ENCODE measurements at places on chromosomes 13 and 19. TPM values are rescaled to one million over a fixed set of nuclear protein-coding genes. Genes with fewer than 3 reads are reported as not detected.

Gene LGI4
- 3.3 TPM for polyA plus RNA-seq

DNA sequence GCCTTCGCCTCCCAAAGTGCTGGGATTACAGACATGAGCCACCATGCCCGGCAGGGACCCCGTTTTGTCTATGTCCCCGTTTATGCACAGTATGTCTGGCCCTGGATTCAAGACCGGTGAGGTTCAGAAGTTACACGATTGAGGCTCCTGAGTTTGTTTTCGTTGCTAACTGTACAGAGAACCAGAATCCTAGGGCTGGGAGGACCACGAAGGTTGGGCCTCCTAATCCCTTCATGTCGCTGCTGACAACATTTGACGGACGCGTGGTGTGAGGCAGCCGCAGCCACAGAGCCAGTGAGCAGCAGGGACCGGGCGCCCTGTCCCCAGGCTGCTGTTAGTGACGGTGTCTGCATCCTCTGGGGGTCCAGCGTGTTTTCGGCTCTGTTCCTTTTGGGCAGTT lies 91.4 kb downstream of the ATP11A start:
- DNase-seq = no peak

DNA sequence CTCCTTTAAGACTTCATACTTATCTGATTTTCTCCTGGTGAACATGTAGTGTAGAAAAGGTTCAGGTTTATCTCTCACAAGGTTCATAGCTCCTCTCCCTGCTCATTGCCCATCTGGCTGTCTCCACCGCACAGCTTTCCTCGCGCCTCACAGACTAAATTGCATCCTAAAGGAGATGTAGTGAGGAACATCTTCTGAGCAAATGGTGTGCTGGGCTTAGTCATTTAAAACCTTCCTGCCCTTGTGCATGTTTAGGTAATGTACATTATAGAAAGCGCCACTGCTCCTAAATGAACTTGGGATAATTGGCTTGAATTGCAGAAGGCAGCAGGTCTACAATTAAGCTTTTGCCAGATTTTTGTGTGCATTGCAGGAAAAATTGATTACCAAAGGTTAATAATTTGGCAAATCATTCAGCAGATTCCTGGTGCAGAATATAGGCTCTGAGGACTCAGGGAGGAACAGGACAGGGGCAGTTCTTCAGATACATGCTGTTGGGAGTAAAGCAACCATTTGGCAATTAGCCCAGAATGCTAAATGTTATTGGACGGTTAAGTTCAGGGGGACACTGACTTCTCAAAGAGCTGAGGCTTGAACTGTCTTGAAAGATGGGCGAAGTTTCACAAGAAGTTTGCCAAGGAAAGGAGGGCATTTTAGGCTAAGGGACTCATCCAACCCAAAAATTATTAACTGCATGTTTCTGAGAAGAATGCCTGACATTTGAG lies 108.4 kb upstream of the CLDN10 start:
- DNase-seq = no peak

- no peak for DNase-seq
These were observed 312.9 kb upstream of the SLITRK5 start for GRCh38 chr13:87358319-87358718.

- DNase-seq = no peak
These were observed 33.9 kb upstream of the TPT1 start for GRCh38 chr13:45374917-45375316.

Gene ATP4A
- polyA plus RNA-seq = not detected

- DNase-seq = no peak
These were observed 39.3 kb upstream of the RNF17 start for GRCh38 chr13:24724714-24725113.

DNA sequence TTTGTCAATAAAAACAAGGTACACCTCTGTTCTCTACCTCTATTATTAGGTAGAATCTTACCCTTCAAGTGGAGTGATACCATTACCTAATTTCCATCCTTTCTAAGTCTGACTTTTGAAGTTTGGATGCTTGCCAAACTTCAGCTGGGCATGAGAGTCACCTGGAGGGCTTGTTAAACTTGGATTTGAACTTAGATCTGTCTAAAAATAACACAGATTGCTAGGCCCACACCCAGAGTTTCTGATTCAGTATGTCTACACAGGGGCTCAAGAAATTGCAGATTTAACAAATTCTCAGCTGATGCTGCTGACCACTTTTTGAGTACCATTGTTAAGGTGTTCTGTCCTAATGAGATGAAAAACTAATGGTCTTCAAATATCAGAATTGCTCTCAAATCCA lies 512.2 kb downstream of the LMO7 start:
- DNase-seq = no peak

Gene DAPK3
- polyA plus RNA-seq = 55.5 TPM

Gene CCDC194
- 1.6 TPM for polyA plus RNA-seq

DNA sequence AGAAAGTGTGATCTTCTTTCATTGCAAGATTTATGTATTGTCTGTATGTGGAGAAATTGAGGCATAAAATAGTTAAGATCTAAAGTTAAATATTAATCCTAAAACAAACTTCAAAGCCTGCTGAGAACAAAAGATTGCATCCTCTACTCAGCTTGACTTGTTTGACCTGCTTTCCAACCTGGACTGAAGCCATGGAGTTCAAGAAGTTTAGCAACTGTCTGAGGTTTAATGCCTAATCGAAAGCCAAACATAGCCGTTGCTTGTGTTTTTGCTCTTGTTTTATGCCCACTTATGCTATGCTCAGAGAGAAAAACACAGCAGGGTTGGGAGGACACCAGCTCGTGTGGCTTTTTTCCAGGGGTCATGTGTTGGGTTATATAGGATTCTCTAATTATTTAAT lies 135.6 kb downstream of the NUFIP1 start:
- DNase-seq = peak; percentile 23

DNA sequence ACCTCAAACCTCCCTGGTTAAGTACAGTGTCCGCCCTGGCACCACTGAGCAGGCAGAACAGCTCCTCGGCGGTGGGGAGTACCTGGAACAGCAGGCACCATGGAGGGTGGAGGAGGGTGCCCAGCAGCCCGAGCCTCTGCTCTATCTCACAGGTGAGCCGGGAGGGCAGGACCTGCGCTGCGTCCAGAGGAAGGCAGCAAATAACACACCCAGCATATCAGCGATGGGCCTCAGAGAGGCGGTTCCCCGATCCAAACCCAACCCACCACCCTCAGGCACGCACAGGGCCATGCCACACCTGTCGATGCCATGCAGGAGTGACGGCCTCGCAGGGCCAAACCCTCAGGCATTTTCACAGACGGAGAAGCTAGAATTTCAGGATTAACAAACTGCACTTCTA lies 11.8 kb downstream of the PEPD start:
- no peak for DNase-seq

Gene ZNF780B
- polyA plus RNA-seq = 29.1 TPM

DNA sequence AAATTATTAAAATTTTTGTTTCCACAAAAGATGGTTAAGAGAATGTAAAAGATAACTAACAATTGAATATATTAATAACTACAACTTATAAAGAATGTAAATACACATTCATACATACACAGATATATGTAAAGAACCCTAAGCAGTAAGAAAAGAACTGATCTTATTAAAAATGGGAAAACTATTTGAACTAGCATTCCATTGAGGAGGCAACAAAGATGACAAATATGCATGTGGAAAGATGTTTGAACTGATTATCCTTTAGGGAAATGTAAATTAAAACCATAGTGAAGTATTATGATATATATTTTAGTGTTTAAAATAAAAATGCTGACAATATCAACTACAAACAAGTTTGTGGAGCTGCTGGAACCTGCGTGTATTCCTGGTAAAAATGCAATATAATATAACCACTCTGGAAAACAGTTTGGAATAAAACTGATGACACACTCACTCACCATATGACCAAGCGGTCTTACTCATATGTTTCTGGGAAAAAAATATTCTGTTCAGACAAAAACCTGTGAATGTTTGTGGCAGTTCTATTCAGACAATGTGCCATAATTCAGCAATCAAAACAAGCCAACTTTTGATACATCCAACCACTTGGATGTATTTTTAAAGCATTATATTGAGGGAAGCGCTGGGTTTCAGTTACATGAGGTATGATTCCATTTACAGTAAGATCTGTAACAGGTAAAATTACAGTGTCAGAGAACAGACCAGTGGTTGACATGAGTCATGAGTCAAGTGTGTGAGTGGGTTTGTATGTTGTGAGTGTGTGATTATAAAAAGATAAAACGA lies 694.4 kb upstream of the SLITRK5 start:
- no peak for DNase-seq

DNA sequence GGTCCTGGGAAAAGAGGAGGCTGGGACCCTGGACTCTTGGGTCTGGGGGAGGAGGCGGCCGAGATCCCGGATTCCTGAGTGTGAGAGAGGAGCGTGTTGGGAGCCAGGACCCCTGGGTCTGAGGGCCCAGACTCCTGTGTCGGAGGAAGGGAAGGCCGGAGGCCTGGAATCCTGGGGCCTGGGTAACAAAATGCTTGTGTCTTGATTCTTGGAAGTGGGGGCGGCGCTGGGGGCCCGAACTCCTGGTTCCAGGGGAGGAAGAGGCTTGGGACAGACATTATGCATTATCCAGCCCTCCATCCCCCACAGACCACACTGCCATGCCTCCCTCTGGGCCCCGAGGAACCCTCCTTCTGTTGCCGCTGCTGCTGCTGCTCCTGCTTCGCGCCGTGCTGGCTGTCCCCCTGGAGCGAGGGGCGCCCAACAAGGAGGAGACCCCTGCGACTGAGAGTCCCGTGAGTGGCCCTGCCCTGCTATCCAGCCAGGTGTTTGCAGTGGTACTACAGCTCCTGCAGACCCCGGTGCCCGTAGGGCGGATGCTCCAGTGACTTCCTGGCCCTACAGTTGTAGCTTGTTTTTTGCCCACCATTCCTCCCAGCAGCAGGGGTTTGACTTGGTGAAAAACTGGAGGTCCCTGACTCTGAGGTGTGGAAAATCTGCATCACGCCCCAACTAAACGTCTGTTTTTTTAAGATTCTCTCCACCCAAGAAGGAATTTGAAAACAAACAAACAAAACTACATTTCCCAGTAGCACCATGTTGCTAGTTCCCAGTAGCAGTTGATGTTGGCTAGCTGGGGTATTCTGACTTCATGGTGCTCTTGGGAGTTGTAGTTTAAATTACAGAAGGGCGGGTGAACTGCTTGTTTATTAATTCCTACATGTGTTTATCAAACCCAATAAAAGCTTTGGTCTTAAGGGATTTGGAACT lies 630 bp downstream of the NUCB1 start:
- no peak for DNase-seq

GRCh38 chr19:6580313-6580712 lies 10.6 kb downstream of the CD70 start:
- no peak for DNase-seq

DNA sequence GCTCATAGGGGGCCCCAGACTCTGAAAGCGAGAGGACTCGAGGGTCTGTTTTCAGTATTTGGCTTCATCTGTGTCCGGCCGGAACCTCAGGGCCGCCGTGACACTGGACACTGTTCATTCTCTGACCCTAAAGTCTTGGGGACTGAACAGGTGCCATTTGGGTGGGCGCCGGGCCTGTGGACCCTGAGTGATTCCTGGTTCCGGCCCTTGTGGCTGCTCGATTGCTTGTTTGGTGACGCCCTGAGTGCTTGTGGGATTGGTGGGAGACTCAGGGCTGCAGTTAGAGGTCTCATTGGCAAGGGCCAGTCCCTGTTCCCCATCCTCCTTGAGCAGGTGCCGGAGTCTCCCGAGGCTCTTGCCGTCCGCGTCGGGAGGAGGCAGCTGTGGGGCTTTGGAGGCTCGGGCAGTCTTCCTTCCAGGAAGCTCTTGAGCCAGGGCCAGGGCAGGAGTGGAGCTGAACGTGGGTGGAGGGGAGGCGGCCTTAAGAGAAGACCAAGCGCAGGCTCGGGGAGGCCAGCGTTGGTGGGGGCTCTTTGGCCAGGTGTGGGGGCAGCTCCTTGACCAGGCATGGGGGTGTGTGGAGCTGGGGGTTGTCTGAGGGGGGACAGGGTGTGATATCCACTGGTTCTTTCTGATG lies 4.7 kb downstream of the PTBP1 start:
- no peak for DNase-seq

DNA sequence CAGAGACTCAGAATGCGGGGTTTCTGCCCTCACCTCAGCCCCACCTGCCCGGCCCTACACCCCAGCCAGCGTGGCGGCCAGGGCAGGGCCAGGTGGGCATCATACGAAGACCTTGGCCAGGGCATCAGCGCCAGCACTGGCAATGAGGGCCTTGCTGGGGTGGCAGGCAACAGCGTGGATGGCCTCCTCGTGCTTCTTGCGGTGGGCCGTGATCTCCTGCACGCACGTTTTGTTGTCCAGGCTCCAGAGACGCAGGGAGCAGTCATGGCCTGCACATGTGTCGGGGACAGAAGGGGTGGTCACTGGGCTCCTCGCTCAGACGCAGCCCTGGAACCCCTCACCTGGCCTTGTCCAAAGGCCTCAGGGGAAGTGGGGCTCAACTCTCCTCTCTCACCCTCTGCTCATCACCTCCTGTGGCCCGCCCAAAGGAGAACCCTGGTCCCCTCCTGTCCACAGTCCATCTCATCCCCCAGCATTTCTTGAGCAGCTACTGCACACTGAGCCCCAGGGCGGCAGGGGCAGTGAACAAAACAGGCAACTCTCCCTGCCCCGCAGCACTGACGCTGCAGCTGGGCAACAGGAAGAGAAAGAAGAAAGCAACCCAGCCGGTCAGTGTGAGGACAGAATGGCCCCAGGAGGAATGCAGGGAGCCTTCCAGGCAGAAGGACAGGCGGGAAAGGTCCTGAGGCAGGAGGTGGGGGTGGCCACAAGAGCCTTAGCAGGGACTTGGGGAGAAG lies 3.8 kb upstream of the PRKD2 start:
- DNase-seq = no peak

Gene UQCRFS1
- 33.0 TPM for polyA plus RNA-seq

Gene PEX11G
- polyA plus RNA-seq = 9.3 TPM

Gene CABP5
- not detected for polyA plus RNA-seq
